ENCODE measurements at places on chromosomes 1 and 21. TPM values are rescaled to one million over a fixed set of nuclear protein-coding genes. Genes with fewer than 3 reads are reported as not detected.

The SH2D1B gene
- polyA plus RNA-seq, result 0.08 TPM

The SPRR4 gene
- not detected for polyA plus RNA-seq

The CCDC30 gene
- 17.4 TPM for polyA plus RNA-seq

The DNAH14 gene
- polyA plus RNA-seq, result 17.2 TPM

The IQCC gene
- polyA plus RNA-seq, result 7.2 TPM

The AVPR1B gene
- polyA plus RNA-seq, result 0.69 TPM

The MEX3A gene
- polyA plus RNA-seq, result 44.5 TPM

The NGF gene
- polyA plus RNA-seq, result 1.4 TPM

The REN gene
- 197 TPM for polyA plus RNA-seq

The TCHH gene
- polyA plus RNA-seq, result 0.03 TPM

The SPATA1 gene
- polyA plus RNA-seq, result 2.0 TPM

The LEPROT gene
- polyA plus RNA-seq, result 165 TPM

The IL12RB2 gene
- 0.51 TPM for polyA plus RNA-seq

The HENMT1 gene
- polyA plus RNA-seq, result 13.8 TPM

The HEYL gene
- polyA plus RNA-seq, result 22.9 TPM

The A3GALT2 gene
- polyA plus RNA-seq, result not detected

The CFAP107 gene
- 0.82 TPM for polyA plus RNA-seq

The VHLL gene
- polyA plus RNA-seq, result not detected

The PLXNA2 gene
- 11.6 TPM for polyA plus RNA-seq

The NCAM2 gene
- 16.4 TPM for polyA plus RNA-seq

The CAMK1G gene
- polyA plus RNA-seq, result 6.3 TPM

The C1orf141 gene
- 0.23 TPM for polyA plus RNA-seq

The EFCAB7 gene
- polyA plus RNA-seq, result 22.0 TPM

The EXO1 gene
- 10.0 TPM for polyA plus RNA-seq

The BRDT gene
- polyA plus RNA-seq, result not detected
